ENCODE measurements at places on chromosomes 12 and 14.

DNA sequence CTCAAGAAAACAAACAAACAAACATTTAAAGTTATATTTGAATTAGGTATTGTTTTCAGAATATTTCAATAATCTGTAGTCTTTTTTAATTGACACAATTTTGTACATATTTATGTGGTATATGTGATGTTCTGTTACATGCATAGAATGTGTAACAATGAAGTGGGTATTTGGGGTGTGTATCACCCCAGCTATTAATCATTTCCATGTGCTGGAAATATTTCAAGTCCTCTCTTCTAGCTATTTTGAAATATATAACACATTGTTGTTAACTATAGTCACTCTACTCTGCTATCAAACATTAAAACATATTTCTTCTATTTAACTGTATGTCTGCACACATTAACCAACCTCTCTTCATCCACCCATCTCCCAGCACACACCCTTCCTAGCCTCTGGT, 32.0 kb upstream of the SIX1 start:
- no peak for DNase-seq

GRCh38 chr14:90505531-90505930, 108.7 kb downstream of the CALM1 start:
- DNase-seq = no peak

- DNase-seq = no peak
These were observed 284.8 kb downstream of the FBXL14 start for GRCh38 chr12:1309613-1310012.

DNA sequence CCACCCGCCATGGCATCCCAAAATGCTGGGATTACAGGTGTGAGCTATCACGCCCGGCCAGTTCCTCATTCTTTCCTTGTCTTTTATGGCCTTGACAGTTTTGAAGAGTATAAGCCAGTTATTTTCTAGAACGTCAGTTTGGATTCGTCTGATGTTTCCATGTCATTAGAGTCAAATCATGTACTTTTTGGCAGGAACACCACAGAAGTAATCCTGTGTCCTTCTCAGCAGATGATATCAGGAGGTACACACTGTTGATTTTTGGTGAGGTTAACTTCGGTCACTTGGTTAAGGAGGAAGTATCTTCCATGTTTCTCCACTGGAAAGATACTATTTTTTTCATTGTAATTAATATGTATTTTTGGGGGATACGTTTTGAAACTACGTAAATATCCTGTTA, 25.1 kb upstream of the VPS33A start:
- no peak for DNase-seq

DNA sequence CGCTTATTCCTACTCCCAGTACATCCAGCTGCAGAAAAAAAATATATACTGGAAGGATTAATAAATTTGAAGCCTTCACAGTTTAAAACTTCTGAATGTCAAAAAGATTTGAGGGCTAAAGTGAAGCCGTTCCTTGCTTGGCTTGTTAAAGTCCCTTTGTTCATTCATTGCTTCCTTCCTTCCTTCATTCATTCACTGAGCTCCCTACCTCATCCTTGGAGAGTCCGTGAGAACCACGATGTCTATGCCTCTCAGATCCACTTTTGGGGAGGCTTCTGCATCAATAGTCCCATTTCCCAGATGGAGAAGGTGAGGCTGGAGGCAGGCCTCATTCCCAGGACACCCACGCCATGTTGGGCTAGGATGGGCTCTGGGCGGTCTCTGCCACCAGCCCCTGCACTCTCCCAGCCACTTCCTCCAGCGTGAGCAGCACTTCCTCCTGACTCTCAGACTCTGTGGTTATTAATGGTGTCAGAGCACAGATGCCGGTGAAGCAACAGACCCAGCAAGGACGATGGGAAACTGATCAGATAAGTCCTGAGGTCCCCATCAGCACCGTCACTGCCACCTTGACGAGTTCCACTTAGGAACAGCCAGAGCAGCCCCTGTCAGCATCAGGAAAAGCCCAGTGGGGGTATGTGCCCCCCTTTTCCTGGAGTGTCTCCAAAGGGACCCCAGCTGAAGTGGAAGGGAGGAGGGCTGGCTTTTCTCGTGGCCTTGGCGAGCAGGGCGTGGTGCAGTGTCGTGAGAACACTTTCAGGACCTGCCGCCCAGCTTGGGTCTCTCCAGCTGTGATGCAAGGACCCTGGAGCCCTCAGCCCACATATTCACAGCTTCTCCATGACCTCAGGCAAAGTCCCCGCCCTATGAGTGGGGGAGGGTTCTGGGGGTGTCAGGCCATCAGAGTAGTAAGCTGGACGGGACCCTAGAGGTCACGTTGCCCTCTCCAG, 21.2 kb downstream of the ASB2 start:
- no peak for DNase-seq

GRCh38 chr14:104542871-104543830, 36.4 kb upstream of the C14orf180 start:
- no peak for DNase-seq

DNA sequence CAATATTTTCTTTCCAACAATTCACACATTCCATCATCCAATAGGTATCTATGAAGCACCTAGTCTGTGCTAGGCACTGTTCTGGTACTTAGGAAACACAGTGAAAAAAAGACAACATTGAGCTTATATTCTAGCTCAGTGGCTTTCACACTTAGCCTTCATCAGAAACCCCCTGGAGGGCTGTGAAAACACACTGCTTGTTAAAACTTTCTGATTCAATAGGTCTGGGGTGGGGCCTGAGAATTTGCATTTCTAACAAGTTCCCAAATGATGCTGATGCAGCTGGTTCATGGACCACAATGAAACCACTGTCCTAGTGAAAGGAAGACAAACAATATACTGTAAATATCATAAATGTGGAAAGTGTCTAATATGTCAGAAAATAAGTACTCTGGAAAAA, 5.9 kb downstream of the VTI1B start:
- DNase-seq = peak; percentile 5

DNA sequence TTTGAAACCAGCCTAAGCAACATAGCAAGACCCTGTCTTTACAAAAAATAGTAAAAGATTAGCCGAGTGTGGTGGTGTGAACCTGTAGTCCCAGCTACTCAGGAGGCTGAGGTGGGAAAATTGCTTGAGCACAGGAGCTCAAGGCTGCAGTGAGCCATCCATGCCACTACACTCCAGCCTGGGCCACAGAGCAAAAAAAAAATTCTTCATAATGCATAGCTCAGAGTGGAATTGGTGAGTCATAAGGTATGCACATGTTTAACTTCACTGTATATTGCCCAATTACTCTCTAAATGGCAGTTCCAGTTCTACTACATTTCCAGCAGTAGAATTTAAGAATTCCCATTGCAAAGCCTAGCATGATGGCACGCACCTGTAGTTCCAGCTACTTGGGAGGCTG, 26.8 kb upstream of the CLIP1 start:
- no peak for DNase-seq

DNA sequence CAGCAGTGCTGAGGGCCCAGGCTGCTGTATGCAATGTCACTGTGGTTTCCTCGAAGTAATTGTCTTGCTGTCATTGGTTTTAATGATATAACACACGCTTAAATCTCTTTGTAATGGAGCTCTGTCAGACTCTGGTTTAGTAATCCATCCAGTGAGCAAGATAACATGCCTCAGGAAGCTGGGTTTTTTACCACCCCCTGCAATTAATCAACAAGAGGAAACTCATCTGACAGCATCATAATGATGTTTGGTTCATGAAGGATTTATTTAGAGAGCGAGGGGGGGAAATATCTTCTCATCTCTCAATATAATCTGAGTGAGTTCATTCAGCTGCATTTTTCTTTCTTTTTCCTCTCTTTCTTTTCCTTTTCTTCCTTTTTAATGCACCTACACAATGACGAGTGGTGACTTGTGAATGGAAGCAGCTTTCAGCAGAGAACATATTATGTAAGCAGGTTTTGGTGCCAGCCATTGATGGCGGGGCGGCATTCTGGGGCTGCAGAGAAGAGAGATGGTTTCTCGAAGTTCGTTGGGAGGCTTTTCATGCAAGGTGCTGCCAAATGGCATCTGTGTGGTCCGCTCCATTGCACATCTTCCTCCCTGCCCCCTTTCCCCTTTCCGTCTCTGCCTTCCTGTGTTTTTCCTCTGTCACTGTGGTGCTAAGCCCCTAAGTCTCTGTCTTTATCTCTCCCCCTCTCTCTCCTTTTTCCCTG, 6.7 kb downstream of the RPH3A start:
- peak; percentile 22 for DNase-seq
